ENCODE measurements at places on chromosomes 1 and 21.

DNA sequence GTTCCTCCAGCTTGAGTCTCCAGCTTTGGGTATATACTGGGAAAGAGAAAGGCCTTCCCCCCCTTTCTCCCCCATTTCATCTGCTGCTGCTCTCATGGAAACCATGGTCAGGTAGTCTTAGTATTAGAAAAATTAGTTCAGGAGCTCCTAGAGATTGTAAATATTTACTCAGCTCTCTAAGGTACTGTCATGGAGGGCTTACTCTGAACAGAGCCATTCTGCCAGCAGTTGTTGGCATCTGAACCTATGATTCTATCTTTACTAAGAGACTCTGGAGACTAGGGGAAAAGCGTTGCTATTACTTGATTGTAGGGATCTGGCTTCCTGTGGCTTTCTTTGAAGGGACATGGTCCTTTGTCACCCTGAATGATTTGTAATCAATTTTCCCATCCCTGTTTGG is 6.1 kb downstream of the INTS3 start:
- no peak for DNase-seq

GRCh38 chr21:34128674-34129038 is 55.3 kb downstream of the MRPS6 start:
- no peak for DNase-seq

DNA sequence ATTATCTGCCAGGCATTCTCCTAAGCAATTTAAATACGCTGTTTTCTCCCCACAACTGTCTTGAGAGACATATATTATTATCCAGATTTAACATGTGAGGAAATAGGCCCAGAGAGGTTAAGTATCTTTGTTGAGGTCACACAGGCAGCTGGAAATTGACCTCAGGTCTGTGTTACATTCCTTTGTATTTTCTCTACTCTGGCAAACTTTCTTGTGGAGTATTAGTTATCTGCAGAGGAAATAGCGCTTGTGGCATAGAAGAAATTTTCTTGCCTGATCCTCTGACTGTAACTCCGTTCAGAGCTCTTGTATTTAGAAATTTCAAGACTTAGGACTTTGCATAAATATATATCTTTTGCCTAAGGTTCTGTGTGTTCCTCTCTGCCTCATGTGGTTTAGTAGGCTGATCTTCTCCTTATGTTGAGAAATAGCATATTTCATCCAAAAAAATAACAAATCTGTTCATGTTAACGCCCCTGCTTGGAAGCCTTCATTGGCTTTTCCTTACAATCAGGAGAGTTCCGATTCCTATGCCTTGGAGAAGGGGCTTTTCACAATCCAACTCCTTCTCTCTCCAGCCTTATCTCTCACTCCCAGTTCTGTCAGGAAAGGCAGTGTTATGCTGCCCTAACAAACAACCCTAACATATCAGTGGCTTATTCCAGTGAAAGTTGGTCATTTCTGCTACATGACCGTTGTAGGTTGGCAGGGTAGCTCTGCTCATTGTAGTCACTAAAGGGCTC is 2.5 kb upstream of the JUN start:
- DNase-seq = no peak

- DNase-seq = no peak
These were observed 12.7 kb upstream of the PTCH2 start for GRCh38 chr1:44855742-44856141.

- DNase-seq = no peak
These were observed 84.3 kb downstream of the COL11A1 start for GRCh38 chr1:103024051-103024450.

- DNase-seq = no peak
These were observed 43.6 kb downstream of the PTPRU start for GRCh38 chr1:29279951-29280391.

DNA sequence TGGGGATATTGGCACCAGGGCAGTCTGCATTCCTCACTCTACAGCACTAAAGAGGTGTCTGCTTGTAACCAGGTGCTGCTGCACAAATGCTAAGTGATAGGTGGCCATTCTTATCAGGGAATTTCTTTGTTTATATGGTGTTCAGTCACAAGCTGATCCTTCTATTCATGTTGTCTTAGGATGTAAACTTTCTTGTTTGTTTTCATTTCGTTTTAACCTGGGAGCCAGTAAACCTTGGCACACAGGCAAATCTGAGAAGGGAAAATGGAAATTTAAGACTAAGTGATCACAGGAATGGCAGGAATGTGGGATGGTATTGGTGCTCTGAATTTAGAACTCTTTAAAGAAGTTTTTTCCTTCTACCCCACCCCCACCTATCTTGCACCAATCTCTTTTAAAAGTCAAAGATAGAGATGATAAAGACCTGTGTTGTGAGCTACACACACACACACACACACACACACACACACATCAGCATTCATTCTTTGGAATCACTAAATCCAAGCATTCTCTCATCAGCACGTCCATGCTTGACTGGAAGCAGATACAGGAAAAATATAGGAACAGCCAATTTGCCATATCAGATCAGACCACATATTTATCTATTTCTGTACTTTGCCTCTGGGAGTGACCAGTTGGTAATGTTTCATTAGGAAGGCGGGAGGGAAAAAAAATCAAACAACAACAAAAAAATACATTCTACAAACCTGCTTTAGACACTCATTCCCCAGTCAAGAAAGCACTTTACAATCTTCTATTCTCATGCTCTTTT is 451.4 kb upstream of the ADGRL2 start:
- DNase-seq = no peak

- peak; percentile 41 for DNase-seq
These were observed 5.2 kb downstream of the RCSD1 start for GRCh38 chr1:167635156-167635648.

- no peak for DNase-seq
These were observed 530.4 kb upstream of the PTBP2 start for GRCh38 chr1:96191165-96191564.

- DNase-seq = no peak
These were observed 598.2 kb downstream of the PLPP3 start for GRCh38 chr1:55981010-55981650.

DNA sequence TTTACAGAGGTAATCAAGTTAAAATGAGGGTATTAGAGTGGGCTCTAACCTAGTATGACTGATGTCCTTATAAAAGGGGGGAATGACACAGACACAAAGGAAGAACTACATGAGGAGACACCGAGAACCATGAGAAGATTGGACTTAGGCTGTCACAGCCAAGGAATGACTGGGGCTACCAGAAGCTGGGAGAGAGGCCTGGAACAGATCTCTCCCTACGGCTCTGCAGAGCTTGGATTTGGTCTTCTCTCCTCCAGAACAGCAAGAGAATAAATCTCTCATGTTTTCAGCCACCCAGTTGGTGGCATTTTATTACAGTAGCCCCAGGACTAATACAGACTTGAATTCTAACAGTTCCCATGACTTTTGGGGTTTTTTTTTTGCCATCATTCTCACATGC is 110.8 kb downstream of the PSMG1 start:
- DNase-seq = no peak

GRCh38 chr21:36103434-36103833 is 31.4 kb upstream of the CBR3 start:
- no peak for DNase-seq

- DNase-seq = no peak
These were observed 57.9 kb downstream of the SLAMF6 start for GRCh38 chr1:160465123-160465522.

DNA sequence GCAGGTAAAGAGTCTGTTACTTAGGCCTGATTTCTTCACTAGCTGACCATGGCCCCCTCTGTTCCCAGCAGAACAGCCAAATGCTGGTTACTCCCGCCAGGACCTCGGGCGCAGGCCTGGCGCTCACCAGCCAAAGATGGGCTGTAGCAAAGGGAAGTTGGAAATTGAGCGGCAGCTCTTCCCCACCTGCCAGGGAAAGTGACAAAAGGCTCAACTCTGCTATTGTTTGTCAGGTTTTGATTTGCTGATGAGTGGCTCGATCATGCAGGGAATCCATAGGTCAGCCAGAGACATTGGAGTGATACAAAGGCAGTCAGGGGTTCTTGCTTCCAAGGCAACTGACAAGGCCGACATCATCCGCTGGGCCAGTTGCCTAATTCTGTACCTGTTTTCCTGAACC is 120.1 kb downstream of the ASTN1 start:
- DNase-seq = no peak

DNA sequence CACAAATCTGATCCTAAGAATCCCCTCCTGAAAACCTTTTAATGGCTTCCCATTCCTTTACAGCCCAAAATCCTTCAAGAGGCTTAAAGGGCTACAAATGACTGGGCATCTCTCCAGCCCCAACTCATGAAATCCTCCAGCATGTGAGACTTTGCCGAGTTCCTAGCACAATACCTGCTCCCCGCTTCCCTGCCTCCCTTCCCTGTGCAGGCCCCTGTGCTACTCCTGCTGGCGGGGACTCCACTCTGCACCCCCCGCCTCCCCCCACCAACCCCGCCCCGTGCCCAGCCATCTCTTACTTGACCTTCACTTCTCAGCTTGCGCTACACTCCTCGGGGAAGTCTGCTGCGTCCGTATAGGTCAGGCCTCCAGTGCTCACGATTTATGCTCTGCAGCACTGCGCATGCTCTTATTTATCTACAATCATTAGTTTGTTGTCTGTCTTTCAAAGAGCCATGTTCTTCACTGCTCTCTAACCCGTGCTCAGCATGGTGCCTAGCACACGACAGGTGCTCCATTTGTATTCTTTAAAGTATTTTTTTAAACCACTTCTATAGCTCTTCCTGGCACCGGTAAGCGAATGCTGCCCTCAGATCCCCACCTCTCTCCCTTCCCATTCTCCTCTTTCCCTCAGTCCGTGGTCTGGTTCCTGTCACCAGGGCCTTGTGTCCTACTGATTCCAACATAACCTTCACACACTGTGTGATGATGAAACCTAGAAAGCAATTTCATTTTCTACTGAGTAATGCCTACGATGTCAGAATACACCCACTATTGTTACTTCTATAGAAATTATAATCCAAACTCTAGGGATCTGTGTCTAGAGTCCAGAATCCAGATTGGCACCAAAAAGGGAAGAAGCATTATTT is 37.5 kb upstream of the PLA2G2C start:
- DNase-seq = peak; percentile 54

DNA sequence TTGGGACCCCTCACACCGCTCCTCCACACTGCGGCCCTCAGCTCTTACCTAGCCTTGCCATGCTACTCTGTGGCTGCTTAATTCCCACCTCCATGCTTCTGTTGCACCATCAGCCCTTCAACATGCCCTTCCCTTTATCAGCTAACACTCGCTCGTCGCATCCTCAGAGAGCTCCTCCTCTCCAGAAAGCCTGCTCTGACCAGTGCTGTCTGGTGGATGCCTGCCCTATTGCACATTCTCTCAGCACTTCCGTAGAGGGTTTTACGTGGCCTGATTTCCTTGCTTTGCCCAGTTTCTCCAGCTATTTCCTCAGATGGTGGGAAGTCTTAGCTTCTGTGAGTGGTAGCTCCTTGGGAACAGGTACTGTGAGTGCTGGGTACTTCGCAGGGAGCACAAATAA is 10.3 kb upstream of the LAD1 start:
- no peak for DNase-seq

GRCh38 chr1:233679030-233679429 is 65.1 kb downstream of the KCNK1 start:
- no peak for DNase-seq

DNA sequence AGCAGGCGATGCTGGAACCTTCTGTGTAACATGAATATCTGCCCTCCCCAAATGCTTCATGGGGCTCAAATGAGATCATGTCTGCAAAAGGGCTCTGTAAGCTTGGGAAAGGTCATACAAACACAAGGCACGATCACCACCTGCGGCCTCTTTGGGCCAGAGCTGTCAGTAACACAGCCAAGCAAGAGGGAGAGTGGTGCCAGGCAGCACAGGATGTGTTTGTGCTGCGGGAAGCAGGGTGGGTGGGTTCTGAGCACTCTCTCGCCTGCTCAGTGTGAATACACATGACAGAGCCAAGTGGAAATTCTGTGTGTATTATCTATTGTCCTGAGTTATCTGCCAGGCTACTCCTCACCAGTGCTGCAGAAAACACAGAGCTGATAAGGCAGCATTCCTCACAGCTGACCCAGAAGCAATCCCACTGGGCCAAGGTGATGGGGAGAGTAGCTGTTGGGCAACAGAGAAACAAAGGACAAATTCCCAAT is 101.2 kb downstream of the LAMC2 start:
- no peak for DNase-seq

DNA sequence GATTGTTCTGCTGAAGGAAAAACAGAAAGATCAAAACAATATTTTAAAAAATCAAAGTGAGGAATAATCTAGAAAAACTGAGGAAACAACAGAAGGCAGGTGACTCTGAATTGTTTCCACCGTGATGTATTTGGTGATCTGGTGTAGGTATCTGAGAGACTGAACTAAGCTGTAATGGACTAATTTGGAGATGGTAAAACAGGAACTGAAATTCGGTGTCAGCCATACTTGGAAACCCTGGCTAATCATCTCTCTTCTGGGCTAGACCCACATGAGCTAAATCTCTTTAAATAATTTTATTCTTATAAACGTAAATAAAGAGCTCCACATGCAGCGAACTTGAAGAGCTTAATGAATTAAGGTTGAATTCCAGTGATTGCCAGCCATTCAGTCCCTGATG is 1226.1 kb downstream of the NCAM2 start:
- no peak for DNase-seq

DNA sequence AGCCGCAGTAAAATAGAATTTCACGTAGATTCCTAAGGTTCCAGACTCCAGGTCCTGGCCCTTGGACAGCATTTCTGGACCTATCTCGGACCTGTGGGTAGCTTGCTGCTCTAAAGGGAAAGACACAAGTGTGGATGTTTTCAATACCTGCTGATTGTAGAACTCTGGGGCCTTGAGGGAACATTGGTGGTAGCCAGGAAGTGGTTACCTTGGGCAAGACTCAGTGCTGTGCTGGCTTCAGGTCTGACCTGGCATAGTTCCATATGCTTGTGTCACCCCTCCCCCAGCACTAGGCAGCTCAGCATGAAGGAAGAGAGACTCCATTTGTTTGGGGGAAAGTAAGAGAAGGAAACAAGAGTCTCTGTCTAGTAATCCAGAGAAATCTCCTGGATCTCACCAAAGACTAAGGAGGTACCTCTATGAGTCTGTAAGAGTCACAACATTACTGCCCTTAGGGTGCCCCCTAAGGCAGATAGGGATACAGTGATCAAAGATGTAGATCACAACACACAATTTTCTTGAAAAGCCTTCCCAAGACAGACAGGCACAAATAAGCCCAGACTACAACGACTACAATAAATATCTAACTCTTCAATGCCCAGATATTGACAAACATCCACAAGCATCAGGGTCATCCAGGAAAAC is 398.8 kb downstream of the TGFB2 start:
- DNase-seq = no peak

- DNase-seq = no peak
These were observed 9.0 kb upstream of the KIRREL1 start for GRCh38 chr1:157984469-157984868.

DNA sequence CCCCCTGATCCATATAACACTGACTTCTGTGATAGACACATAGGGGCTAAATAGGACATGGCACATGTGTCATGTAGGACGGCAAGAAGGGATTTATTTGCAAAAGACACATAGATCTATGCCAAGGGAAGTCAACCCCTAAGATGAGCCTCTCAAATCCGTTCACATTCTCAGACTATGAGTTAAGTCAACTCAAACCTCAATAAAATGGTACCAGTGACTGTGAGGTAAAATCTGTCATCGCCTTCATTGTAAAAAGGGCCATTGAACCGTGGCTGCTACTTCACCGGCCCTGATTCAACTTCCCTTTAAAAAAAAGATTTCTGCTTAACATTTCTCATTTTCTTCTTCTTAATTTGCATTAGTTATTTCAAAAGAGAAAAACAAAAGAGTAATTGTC is 144.0 kb downstream of the ZNF281 start:
- no peak for DNase-seq

All from NCI-H2227 treated with DMSO at 0.1 percent for 48 hours (cell line).